ENCODE measurements at places on chromosomes 7 and 10. TPM values are rescaled to one million over a fixed set of nuclear protein-coding genes. Genes with fewer than 3 reads are reported as not detected.
A peak's percentile ranks its signal among the peaks of the same experiment; 100 is the strongest.

- DNase-seq: no peak
Observed at GRCh38 chr10:97338041-97338440, 3.5 kb upstream of the FRAT2 start.

Gene C10orf95
- total RNA-seq: 0.33 TPM

GRCh38 chr10:111785921-111786320, 397.6 kb downstream of the GPAM start:
- DNase-seq: no peak

GRCh38 chr7:90723233-90723632, 127.1 kb downstream of the CDK14 start:
- DNase-seq: no peak

Gene LMOD2
- total RNA-seq: not detected

GRCh38 chr10:71486484-71487114, 89.9 kb downstream of the CDH23 start:
- DNase-seq: no peak

DNA sequence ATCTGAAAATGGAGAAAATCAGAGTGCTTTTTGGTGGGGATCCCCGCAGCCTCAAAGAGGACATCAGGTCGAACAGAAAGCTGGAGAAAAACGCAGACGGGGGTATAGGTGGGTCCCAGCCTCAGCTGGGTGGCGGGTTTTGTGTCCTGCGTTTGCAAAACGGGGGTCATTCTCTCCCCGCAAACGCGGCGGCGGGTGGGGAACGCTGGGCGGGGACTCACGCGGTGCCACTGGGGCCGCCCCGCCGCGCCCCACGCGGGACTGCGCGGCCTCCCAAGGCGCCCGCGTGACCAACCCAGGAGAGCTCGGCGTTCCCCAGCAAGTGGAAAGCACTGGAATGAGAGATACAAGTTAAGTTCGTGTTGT, 806 bp upstream of the VIPR2 start:
- no peak for DNase-seq

Gene WEE2
- total RNA-seq: not detected

DNA sequence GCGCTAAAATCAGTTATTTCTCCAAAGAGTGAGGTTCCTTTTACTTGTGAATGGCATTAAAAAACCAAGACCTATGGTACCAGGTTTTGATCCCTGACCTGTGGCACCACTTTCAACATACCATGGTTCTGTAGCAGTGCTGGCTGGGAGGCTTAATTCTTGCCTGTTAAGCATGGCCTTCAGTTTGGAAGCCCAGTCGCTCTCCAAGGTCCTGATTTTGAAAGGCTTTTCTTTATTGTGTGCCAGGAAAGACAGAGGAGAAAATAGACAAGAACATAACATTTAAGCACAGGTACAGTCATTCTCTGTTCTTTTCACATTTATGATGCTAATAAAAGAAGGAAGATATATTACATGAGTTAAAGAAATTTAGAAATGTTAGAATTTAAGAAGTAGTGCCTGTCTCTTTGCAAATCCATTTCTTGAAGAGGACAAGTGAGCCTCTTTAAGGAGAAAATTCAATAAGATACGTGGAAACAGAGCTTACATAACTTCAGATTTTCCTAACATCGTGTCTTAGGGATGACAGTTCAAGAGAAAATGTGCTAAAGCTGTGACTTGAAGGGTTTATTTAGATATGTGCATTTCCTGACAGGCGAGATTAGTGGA, 357.6 kb downstream of the DPP6 start:
- DNase-seq: no peak

GRCh38 chr7:111753968-111754367, 191.7 kb upstream of the IMMP2L start:
- no peak for DNase-seq

Gene ARL3
- 7.3 TPM for total RNA-seq

DNA sequence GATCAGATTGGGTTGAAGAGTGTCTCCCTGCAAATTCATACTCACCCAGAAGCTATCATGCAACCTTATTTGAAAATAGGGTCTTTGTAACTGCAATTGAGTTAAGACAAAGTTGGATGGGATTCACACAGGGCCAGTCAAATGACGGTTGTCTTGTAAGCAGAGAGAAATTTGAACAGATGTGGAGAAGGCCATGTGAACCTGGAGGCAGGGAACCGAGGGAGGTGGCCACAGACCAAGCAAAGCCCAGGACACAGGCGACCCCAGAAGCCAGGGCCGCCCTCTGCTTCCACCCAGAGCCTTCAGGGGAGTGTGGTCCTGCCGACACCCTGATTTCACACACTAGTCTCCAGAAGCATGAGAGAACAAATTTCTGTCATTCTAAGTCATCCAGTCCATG, 140.8 kb downstream of the SFMBT2 start:
- no peak for DNase-seq

DNA sequence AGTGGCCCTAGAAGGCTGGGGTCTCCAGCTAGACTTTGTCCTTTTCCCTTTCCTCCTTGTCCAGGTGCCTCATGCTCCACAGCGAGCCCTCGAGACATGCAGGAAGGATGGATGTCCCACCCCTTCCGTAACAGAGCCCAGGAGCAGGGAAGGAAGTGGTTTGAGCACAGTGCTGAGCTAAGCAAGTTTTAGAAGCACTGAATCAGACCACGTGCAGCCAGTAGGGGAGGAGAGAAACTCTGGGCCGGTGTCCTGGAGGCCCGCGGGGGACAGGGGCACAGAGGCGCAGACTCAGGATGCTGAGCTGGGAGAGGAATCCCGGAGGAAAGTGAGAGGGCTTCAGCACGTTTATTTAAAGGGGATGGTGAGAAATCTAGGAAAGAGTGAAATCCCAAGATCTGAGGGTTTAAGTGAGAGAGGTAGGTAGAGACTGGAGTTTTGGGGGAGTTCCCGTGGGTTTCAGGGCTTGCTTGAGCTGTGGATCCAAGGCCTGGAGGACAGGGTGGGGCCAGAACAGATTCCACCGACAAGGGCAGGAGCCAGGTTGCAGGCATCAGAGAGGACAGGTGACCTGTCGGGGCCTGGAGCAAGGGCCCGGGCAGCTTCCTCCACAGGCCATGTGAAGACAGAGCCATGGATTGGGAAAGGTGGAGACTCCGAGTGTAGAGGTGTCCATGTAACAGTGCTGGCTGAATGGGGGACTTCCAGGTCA, 4.4 kb upstream of the IRF5 start:
- no peak for DNase-seq

DNA sequence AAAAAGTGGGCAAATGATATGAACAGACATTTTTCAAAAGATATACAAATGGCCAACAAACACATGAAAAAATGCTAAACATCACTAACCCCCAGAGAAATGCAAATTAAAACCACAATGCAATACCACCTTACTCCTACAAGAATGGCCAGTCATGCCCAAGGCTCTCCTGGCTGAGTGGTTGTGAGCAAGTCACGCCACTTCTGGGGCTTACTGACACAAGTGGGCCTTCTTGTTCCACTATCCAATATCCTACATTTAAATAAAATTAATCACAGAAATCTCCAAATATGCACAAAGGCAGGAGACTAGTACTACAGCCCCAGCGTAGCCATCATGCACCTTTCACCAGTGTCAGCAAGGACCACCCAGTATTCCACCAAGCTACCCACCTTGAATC, 181.9 kb downstream of the TNS3 start:
- DNase-seq: no peak

Gene SPOCK2
- total RNA-seq: 3.9 TPM

GRCh38 chr7:91342346-91342745, 78.1 kb downstream of the FZD1 start:
- no peak for DNase-seq

GRCh38 chr7:114720725-114721124, 201.2 kb upstream of the MDFIC start:
- no peak for DNase-seq

GRCh38 chr7:122219253-122219865, 75.3 kb upstream of the AASS start:
- DNase-seq: no peak

Gene UFSP1
- 3.7 TPM for total RNA-seq

DNA sequence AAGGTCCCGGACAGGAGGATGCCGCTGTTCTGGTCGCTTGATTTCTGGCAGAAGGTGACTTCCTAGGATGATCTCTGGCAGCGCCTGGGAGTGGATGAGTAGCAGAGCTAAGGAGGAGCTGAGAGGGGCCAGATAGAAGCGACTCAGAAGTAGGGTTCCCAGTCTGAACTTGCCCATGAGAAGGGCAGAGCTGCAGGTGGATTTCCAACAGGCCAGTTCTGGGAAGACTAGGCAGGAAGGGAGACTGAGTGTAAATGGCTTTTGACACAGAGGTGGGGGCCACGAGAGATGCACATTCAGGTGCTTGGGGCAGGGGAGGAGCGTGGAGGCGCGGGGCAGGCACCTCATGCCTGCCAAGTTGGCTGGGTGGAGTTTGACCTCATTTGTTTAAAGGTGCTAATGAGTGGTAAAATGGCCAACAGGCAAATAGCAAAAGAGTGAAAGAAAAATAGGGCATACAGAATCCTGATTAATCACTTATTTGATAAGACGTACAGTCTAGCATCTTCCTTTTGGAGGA, 58.8 kb downstream of the SHH start:
- no peak for DNase-seq

- no peak for DNase-seq
Observed at GRCh38 chr7:11636274-11636673, 195.7 kb downstream of the THSD7A start.

Gene LRRN3
- 1.6 TPM for total RNA-seq

GRCh38 chr7:1659696-1660095, 10.4 kb upstream of the ELFN1 start:
- DNase-seq: no peak

DNA sequence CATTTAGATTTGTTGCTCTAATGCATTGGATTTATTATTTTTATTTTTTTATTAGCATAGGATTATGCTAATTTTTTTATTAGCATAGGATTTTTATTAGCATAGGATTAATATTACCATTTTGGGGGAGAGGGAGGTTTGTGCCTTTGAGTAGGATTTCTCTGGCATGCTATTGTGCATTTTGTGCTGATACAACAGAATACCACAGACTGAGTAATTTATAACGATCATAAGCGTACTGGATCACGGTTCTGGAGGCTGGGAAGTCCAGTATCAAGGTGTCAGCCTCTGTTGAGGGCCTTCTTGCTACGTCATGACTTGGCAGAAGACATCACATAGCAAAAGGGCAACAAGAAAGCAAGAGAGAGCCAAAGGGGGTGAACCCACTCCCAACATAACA, 187.5 kb downstream of the XPNPEP1 start:
- no peak for DNase-seq

DNA sequence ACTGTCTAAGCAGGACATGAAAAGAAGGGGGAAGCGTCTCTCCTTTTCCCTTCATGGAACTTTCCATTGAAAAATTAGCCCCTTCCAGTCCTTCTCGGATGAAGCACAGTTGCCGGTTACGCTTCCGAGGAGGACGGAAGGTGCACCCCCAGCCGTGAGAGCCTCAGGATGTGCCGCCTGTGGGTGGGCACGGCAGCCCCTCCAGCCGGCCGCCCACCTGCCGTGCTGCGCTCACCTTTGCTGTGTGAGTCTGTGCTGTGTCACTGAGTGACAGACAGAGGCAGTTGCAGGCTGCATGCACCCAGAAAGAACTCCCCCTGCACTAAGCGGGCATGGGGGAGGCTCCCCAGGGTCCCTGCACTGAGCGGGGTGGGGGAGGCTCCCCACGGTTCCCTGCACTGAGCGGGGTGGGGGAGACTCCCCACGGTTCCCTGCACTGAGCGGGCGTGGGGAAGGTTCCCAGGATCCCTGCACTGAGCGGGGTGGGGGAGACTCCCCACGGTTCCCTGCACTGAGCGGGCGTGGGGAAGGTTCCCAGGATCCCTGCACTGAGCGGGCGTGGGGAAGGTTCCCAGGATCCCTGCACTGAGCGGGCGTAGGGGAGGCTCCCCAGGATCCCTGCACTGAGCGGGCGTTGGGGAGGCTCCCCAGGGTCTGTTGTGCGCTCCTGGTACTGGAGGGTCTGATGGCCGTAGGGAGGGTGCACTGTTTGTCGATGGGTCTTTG, 74.2 kb downstream of the DNAJB6 start:
- DNase-seq: no peak

DNA sequence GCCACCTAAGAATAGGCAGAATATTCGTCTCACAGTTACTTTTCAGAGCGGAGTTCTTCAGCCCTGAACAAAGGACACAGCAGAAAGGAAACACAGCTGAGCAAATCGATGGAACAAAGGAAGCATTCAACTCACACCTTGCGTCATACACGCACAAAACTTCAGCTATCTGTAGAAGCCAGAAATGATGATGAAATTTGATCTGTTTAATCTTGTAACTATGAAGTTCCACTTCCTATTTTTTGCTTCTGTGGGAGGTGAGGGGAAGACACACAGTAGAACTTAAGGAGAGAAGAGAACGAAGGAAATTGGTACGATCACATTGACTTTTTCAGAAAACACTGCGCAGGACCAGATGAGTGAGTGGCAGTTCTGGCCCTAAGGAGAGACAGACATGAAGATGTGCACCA, 26.2 kb downstream of the FAM171A1 start:
- peak; percentile 33 for DNase-seq

Gene PDCD11
- 16.2 TPM for total RNA-seq

DNA sequence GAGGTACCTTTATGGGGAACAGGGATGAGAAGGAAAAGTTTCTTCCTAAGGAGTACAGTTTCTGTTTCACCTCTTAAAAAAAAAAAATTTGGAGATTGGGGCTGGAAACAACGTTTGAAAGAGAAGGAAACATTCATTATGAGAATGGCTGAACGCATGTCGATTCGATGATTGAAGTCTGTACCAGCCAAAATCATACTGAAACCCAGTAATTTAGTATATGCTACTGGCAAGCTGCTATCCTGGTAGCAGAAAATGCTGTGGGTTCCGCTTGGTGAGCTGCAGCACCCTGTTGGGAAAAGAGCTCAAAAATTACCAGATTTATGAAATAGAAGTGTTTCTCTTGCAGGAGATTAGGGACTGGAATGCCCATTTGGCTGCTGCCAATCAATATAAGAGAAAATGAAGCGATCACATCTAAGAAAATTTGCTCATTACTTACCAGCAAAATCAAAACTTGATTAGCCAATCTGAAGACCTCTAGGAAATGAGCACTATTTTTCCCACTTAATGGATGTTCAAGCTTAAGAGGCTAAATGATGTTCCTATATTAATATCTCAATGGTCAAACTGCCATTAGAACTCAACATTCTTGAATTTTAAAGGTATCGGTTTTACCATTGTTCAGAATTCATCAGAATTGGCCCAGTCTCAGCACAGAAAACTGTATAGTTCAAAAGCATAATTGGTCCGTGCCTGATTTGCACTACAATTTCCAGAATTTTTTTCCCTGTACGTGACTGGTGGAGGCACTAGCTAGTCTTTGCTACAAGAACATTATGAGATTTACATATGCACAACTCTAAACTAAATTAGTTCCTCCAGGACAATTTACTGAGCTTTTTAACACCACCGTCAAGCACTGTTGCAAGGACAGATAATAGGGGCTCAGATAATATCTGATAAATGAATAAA, 1.2 kb upstream of the ITGB1 start:
- no peak for DNase-seq

DNA sequence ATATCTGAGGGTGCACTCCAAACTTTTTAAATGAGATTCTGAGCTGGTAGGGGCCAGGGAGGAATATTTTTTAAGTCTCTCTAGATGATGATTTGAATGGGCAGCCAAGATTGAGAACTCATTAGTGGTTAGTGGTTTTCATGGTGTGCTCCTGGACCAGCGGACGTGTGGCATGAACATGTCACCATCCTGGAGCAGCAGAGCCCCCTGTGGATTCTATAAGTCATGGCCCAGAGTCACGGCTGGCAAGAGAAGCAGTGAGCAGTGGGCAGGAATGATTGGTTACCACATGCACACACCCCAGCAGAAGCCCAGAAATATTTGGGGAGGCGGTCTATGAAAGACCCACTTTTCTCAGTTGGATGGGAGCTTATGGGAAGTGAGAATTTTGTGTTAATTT, 21.2 kb upstream of the UCN3 start:
- no peak for DNase-seq

GRCh38 chr10:26064106-26064505, 130.1 kb downstream of the MYO3A start:
- no peak for DNase-seq
